H54 (cell line): ENCODE measurements at places on chromosomes 5 and 9.

DNA sequence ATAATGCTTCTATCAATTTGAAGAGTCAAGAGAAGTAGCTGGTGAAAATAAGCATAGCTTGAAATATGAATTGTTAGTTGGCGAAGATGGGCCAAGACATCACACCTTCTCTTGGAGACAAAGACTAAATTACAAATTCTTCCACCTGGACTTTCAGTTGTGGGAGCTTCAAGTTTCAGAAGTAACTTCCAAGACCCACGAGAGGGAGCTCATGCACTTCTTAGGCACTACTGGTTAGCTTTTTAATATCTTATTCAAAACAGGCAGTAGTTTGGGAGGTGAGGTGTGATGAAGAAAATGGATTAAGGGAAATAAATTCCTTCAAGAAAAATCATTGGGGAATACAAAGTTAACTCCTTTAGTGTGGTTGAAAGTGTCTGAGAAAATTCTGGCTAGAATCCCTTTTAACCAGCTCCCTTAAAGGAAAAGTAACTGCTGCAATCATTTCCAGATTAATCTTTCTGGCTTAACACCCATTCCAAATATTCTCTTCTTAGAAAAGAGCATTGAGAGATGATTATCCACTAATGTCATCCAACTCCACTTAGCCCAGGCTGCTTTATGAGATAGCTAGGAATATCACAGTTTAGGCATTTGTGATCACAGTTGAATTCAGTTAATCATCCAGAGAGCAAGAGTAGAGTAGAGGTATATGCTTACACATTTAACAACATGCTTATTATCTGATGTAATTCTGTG is 139.5 kb upstream of the DMRTA1 start:
- no peak for DNase-seq

DNA sequence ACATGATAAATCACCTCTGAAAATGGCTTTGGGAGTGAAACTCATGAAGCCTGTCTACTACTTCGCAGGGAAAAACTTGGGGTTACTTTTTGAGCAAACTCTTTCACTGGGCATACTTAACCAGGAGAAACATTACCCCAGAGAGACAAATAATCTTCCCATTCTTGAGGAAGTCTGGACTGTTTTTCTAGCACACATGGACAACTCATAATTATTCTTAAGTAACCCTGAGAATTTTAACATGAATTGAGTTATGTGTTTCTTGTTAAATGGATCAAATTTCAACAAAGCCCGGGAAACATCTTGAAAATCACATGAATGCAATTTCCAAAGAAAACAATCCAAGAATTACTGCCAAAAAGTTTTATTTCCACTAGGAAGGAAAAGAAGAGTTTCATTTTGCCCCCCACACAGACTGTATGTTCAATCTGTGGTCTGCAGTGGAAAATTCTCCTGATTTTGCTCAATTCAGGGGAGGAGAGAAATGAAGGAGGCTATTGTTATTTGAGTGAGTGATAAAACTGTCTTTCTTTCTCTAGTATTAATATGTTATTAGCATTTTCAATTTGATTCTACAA is 564.8 kb upstream of the CLINT1 start:
- DNase-seq, result no peak

- DNase-seq, result no peak
Observed at GRCh38 chr9:111975709-111976108, 79.1 kb downstream of the UGCG start.

GRCh38 chr5:102014371-102014770 is 281.7 kb downstream of the SLCO4C1 start:
- no peak for DNase-seq

GRCh38 chr5:1548702-1549474 is 25.1 kb upstream of the LPCAT1 start:
- no peak for DNase-seq
